ENCODE measurements at places on chromosomes 11 and 22.
A peak's percentile ranks its signal among the peaks of the same experiment; 100 is the strongest.

DNA sequence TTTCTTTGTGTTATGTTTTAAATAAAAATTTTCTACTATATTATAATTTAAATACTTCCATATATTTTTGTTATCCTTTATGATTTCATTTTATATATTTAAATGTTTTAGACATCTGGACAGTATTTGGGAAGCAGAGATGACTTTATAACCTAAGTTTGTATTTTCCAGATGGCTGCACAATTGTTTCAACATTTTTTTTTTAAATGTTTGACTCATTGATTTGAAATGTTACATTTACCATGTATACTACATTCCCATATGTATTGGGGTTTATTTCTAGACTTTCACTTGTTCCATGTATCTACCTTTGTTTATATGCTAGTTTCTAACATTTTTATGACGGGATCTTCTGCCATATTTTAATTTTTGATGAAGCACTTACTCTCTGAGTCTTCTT lies 766.5 kb downstream of the METTL15 start:
- DNase-seq = no peak

DNA sequence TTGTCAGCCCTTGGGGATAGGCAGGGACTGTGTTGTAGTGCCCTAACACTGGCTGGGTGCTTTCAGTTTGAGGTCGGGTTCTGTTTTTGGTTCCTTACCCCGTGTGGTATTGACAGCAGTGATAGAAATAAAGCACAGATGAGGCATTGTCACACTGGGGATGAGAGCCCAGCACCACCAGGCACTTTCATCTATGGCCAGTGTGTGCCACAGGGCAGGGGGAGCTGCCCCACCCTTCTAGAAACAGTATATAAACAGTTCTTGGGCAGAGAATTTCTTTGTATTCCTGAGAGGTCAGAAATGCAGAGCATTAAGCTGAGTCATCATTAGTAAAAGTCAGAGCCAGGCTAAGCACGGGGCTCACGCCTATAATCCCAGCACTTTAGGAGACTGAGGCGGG lies 23.1 kb upstream of the CDC42EP2 start:
- no peak for DNase-seq

- DNase-seq = no peak
Observed at GRCh38 chr11:68664906-68665305, 19.4 kb upstream of the GAL start.

DNA sequence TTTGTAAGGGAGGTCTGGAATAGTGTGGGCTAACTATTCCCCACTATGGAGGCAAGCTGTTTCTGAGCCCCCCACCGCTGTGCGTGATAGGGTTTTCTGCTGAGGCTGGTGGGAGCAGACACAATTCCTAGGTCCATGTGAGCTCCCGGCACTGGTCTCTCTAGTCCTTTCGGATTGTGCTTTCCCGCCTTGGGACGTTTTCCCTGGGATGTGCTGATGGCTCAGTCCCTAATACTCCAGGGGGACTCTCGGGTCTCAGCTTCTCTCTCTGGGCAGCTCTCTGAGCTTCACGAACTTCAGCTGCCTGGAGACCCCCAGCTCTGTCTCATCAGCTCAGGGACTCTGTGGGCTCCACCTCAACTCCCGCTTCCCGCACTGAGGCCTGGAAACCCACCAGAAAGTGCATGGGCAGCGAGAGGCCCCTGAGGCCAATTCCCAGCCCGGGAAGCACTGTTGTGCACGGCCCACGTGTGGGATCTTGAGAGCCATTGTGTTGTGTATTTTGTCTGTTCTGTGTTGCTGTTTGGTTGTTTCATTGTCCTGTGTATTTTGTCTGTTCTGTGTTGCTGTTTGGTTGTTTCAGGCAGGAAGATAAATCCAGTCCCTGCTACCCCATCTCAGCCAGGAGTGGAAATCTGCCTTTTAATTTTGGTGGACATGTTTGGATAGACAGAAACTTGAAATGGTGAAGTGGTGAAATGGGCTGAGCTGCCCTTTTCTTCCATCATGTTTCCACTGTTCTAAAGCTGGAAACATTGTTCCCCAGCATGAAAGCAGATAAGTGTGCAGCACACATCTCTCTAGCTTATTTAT lies 12.7 kb upstream of the TNNT3 start:
- no peak for DNase-seq

GRCh38 chr11:35541621-35542375 lies 16.4 kb upstream of the PAMR1 start:
- no peak for DNase-seq

GRCh38 chr22:36301384-36301828 lies 48.5 kb downstream of the APOL1 start:
- DNase-seq = peak; percentile 35

DNA sequence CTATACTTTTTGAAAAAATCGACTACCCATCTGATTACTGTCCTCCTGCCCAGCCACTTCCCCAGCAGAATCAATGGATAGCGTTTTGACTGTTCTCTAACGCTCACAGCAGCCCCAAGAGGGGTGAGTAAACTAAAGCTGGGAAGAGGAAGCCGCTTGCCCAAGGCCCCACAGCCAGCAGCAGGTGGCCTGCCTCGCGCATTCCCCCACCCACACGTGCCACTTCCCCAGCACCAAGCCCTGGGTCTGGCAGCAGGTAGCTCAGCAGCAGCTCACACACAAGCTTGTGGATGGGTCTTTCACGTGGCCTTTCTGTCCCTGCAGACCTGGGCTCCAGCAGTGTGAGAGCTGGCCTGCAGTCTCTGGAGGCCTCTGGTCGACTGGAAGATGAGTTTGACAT lies 34.3 kb downstream of the TOM1 start:
- DNase-seq = no peak

GRCh38 chr11:30758946-30759504 lies 172.9 kb upstream of the MPPED2 start:
- DNase-seq = no peak
